ENCODE measurements at places on chromosomes 12 and 14. TPM values are rescaled to one million over a fixed set of nuclear protein-coding genes. Genes with fewer than 3 reads are reported as not detected.

GRCh38 chr14:37194698-37195097 lies 3.0 kb upstream of the MIPOL1 start:
- DNase-seq: no peak

GRCh38 chr14:87785897-87786296 lies 207.1 kb downstream of the GALC start:
- DNase-seq: no peak

FAIM2 gene
- total RNA-seq: 0.23 TPM

- no peak for DNase-seq
These were observed 241.4 kb downstream of the PHLDA1 start for GRCh38 chr12:75790219-75790618.

DNA sequence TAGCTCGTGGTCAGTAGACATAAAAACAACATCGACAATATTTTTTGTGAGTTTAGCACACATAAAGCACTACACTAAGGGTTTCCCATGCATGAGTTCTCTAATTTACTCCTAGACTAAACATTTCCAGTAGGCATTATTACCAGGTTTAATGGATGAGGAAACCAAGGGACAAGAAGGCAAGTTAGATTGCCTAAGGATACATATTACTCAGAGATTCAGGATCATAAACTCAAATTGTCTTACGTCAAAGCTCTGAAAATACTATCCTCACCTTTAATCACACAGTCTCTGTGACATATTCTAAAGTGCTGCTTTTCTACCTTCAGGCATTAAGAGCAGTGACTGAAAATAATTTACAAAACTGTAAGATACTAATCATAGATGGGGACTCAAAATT lies 655.3 kb downstream of the SLC16A7 start:
- DNase-seq: no peak

DNA sequence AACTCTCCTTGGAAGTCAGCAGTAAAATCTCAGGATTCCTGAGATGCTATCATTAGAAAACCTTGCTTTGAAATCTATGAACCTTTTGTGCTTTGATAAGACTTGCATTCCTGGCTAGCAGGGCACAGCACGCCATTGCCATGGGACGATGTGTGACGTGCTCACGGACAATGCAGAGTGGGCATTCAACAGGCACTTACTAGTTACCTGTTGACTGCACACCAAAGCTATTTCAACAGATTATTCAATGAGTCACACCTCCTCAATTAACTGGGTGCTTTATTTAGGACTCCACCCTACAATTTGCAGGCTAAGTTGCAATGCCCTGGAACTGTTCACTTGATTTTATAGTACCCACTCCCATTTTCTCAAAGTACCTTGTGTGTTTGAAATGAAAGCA lies 11.3 kb downstream of the NOS1 start:
- no peak for DNase-seq

DNA sequence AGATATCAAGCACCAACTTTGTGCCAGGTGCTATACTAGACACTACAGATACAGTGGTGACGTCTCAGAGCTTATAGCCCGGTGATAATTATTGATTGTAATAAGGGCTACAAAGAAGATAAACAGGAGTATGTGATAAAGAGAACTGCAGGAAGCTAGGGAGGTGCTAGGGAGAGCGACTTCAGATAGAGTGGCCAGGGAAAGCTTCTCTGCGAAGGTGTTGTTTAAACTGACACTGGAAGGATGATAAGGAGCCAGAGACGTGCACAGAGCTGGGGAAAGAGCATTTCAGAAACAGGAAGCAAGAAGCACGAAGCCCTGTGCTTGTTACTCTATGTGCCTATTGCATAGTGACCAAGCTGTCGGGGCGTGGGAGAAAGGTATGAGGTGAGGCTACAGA lies 48.1 kb upstream of the OTX2 start:
- no peak for DNase-seq

FOXN4 gene
- total RNA-seq: not detected

CCDC38 gene
- 1.4 TPM for total RNA-seq

DNA sequence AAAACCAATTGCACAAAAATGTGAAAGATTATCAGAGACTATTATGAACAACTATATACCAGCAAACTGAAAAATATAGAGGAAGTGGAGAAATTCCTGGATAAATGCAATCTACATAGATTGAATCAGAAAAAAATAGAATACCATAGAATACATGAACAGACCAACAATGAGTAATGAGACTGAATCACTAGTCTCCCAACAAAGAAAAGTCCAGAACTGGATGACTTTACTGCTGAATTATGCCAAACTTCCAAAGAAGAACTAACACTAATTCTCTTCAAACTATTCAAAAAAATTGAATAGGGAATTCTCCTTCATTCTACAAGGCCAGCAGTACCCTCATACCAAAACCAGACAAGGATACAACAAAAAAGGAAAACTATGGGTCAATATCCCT lies 60.6 kb downstream of the GUCY2C start:
- DNase-seq: no peak

DNA sequence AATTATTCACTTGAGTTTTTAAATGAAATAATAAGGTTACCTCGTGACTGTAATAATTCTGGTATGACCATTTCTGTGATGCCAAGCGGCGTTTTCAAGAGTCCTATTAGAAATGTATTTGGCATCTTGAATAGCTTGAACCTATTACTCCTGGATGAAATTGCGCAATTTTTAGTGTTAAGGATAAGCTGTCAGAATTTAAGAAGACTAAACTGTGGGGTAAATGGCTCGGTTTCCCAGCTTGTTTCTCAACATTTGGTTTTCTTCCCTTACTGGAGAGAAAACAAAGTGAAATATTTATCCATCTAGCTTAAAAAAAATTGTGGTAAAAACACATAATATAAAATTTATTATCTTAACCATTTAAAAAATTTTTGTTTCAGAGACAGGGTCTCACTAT lies 26.8 kb downstream of the PCNX1 start:
- DNase-seq: no peak

GRCh38 chr14:66359500-66359899 lies 126.7 kb upstream of the CCDC196 start:
- no peak for DNase-seq

DDN gene
- total RNA-seq: 0.09 TPM

- DNase-seq: no peak
These were observed 754 bp downstream of the ACSS3 start for GRCh38 chr12:81078469-81079196.

DNA sequence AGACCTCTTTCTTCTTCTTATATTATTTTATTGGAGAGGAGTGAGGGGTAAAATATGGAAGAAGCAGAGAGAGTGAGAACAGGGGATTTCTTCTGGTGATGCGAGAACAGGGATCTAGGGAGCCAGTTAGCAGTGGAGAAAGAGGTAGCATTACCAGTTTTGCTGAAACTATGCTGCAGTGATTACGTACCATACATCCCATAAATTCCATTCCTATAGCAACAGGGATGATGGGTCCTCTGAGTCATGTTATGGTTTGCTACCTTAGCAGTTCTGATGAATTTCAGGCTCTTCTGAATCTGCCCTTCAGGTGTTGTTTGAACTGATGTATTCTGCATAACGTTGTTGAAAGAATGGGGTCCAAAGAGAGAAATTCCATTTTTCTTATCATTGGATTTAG lies 625.4 kb upstream of the LRFN5 start:
- no peak for DNase-seq

CEP170B gene
- 10.9 TPM for total RNA-seq

DNA sequence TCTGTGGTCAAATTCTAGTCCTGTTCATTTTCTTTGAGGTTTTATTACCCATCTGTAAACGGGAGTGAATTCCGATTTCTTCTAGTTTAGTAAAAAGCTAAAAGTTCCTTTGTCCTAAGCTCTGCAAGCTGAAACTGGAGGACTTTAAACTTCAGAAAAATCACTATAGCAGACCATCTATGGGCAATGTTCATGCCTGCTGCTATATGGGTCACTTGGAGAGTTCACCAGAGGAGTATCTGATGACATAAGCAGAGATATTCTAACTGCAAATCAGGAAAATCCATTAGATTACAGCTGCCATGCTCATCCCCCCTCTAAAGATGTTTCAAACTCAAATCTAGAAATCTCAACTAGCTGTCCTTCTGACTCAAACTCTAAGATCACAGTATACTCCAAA lies 193.0 kb upstream of the RTL1 start:
- DNase-seq: no peak

DNA sequence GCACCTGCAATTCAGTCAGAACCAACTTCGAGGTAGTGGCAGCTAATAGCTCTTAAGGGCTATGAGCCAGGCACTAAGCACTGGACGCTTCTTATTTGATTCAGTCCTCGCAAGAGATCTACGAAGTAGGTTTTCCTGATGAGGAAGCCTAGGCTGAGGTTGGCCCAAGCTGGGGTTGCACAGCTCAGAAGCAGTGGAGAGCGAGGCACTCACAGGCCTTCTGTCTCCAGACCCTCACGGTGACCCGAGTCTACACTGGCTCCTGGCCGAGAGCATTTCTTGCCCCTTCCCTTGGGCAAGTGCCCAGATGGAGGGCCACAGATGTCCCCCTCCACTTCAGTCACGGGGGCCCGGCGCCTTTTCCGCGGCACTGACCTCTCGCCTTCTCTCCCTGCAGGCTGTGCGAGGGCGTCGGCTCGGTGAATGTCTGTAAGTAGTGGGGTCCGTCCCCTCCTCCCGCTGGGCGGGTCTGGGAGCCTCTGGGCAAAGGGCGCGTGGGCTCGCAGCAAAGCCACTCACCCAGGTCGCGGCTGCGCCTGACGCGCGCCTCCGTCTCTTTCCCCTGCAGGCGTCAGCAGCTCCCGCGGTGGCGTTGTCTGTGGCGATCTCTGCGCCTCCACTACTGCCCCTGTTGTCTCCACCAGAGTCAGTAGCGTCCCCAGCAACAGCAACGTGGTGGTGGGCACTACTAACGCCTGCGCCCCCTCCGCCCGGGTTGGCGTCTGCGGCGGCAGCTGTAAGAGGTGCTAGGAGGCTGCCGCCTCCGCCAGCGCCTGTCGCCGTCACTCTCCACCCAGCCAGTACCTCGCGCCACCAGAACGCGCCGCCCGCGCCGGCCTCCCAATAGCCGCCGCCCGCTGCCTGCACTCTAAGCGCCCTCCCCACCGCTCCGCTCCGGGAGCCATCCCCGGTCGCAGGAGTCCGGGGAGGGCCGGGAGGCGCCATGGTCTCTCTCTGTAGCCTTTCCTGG lies 13.1 kb downstream of the KRT83 start:
- DNase-seq: peak; percentile 59

HHIPL1 gene
- total RNA-seq: 1.0 TPM

DNA sequence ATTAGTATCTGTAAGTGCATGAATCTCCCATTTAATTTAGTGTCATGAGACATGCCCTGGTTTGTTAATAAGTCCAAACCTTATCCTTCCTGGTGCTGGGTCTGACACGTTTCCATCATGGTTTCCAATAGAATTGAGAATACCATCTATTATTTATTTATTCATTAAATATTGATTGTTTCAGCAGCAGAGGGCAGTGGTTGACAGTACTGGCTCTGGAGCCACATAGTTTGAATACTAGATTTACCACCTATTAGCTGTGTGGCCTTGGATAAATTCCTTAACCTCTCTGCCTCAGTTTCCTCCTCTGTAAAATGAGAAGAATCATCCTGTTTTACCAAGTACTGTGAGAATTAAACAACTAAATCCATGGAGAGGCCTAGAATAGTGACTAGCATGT lies 941 bp upstream of the STAB2 start:
- no peak for DNase-seq

GRCh38 chr12:25427337-25428249 lies 125.5 kb downstream of the LMNTD1 start:
- no peak for DNase-seq

FIGNL2 gene
- 0.70 TPM for total RNA-seq

DNA sequence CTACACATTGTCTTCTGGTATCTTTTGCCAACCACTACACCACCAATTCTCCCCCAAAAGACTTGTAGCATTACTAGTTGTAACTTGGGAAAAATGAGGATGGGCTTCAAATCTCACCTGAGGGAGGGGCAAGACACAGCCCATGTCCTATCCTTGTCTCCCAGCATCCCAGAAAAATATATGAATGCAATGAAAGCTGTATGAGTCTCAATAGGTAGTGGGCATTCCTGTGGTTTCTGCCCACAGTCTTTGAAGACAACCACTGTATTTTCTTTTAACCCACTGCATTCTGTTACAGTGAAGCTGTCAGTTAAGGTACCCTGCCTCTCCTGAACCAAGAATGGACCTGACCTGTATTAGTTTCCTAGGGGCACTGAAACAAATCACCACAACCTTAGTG lies 336.2 kb upstream of the TMPO start:
- DNase-seq: no peak

GRCh38 chr14:87732562-87732961 lies 260.4 kb downstream of the GALC start:
- no peak for DNase-seq

DNA sequence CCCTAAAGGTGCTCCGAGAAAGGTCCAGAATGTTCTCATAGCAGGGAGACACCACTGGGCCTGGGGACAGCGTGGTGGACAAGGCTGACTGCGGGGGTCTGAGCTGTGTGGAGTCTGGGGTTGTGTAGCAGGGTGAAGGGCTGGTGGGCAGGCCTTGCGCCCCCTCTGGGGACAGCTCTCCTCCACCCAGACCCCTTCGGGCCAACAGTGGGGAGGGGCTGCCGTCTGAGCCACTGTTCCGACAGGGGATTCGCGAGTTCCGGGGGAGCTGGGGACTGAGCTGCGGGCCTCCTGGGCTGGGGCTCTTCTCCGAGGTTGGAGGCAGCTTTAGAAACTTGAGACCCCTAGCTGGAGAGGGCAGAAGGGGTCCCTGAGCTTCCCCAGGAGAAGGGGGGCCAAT lies 32.1 kb downstream of the NCKAP5L start:
- DNase-seq: no peak

- DNase-seq: no peak
These were observed 119.3 kb upstream of the MDM1 start for GRCh38 chr12:68451261-68452077.

Measured in liver (tissue), 10 donors.